ENCODE measurements at places on chromosomes 7 and 10.

- DNase-seq: no peak
These were observed 81.2 kb downstream of the FZD1 start for GRCh38 chr7:91345449-91345848.

DNA sequence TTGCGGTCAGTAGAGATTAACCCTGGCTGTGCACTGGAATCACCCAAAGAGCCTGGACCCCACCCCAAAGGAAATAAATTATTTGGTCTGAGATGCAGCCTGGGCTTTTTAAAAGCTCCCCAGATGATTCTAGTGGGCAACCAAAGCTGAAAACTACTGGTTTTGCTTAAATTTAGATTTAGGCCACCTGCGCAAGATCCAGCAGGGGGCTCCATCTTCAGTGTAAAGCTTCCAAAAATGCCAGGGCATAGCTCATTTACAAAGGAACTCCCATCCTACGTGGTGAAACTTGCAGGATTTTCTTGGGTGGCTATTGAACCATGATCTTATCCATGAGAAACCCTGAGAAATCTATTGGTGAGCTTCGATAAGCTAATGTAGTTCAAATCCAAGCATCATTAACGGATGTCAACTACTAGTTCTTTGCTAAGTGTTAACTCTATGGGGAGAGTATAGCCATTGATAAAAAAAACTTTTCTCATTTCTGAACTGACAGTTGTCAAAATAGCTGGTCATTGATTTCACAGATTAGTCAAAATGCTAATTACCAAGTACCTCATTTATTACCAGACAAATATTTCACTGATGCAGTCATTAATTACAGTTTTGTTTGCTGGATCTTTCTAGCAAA is 315.3 kb downstream of the LHFPL3 start:
- peak; percentile 44 for DNase-seq

GRCh38 chr10:124142960-124143359 is 49.6 kb upstream of the CHST15 start:
- DNase-seq: no peak

DNA sequence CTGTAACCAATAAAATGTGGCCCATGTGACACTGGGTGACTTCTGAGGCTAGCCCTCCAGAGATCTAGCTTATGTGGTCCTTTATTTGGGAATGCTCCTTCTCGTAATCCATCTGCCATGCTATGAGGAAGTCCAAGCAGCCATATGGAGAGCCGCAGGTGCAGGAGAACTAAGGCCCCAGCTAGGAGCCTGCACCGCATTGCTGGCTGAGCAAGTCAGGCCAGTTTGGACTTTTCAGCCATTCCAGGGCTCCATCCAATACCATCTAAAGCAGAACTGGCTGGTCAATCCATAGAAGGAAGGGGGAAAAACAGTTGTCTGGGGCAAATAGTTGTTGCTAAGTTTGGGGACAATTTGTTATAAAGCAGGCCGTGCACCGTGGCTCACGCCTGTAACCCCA is 32.6 kb downstream of the KLRG2 start:
- DNase-seq: no peak

GRCh38 chr10:73650537-73651331 is 5.1 kb downstream of the SYNPO2L start:
- no peak for DNase-seq

DNA sequence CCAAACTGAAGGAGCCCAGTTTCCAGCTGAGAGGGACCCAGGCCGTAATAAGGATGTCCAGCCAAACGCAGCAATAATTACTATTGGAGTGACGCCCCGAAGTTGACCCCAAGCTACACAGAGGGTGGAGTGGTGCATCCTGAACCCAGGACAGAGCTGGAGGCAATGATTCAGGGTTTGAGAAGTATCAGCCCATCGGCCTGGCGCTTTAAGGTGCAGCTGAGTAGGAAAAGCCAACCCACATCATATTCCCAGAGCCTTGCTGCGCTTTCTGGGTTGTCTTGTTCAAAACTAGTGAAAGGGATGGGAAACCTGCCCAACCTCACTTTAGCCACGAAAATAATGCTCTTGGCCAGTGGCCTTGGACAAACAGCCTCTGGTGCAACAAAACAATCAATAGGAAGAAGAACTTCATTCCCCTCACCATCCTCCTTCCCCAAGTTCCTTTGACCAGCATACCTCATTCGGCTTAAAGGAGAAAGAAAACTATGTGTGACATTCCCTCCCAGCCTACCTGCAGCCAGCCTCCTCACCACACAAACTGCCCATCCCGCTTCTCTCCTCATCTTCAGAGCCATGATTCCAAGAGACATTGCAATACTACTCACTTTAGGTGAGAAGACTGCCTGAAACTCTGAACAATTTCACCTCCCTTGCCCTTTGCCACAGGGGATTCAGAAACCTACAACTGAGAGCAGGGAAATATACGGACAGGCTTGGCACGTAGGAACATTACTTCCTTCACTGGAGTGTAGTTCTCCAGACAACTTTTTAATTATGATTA is 217.2 kb upstream of the MKLN1 start:
- no peak for DNase-seq

DNA sequence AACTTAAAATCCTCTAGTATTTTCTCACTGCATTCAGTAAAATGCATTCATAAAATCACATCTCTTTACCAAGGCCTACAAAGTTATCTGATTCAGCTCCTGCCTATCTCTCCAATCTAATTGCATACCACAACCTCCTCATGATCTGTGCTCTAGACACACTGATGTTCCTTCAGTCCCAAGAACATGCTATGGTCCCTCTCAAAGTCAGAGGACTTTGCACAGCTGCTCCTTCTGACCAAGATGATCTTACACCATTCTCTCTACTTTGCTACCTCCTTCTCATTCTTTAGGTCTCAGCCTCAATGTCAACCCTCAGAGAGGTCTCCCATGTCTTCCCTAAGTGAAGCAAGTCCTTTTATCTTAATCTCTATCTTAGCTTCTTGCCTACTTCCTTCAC is 45.5 kb downstream of the CAV1 start:
- DNase-seq: no peak

DNA sequence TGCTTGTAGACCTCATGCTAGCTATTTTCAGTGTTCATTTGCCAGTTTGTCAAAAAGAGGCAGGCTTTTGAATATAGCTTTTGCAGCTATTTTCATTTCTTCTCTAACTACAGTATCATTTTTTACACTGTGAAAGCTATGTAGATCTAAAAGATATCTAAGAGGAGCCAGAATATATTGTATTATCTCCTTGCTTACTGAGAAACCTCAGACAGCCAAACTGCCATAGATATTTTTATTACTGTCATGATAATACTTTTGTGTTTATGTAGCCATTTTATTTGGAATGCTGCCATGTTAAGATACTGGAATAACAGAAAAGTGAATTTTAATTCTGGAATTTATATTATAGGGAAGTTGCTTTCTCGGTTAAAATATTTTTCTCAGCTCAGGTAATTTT is 37.2 kb downstream of the ANKIB1 start:
- DNase-seq: no peak

DNA sequence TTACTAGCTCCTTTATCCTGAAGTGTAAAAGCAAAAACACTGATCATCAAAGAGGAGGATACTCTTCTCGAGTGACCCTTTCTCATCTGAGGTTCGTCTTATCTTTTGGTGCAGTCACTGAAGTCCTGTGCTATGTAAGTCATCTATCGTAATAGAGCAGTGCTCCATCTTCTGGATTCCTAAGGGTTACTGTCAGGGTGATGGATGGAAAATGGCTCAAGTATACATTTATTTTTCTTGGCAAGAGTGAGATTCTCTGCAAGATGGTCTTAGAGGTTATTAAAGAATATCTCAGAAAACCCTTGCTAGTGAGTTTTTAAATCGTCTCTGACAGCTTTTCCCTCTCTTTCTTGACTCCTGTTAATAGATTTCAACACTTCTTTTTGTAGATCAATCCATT is 12.4 kb downstream of the PRKG1 start:
- no peak for DNase-seq

- DNase-seq: no peak
These were observed 41.0 kb downstream of the NKX2-3 start for GRCh38 chr10:99573790-99574189.

- DNase-seq: no peak
These were observed 1.3 kb downstream of the UBE2H start for GRCh38 chr7:129951226-129952085.

DNA sequence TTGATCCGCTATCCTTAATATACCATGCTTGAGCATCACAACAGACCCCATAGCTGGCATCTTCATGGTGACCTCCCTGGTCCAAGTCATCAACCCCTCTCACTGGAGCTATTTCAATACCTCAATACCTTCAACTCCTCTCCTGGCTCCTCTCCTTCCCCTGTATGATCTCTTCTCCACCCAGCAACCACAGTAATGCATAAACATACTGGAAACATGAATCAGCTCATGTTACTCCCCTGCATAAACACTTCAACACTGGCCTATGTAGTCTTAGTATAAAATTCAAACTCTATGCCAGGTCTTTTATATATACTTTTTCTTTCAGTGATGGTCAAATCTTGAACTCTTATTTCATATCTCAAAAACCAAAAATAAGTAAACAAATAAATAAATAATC is 31.8 kb upstream of the TMEM273 start:
- no peak for DNase-seq

GRCh38 chr7:29723599-29723998 is 82.7 kb upstream of the WIPF3 start:
- no peak for DNase-seq

GRCh38 chr7:138154661-138155060 is 78.4 kb downstream of the AKR1D1 start:
- no peak for DNase-seq

DNA sequence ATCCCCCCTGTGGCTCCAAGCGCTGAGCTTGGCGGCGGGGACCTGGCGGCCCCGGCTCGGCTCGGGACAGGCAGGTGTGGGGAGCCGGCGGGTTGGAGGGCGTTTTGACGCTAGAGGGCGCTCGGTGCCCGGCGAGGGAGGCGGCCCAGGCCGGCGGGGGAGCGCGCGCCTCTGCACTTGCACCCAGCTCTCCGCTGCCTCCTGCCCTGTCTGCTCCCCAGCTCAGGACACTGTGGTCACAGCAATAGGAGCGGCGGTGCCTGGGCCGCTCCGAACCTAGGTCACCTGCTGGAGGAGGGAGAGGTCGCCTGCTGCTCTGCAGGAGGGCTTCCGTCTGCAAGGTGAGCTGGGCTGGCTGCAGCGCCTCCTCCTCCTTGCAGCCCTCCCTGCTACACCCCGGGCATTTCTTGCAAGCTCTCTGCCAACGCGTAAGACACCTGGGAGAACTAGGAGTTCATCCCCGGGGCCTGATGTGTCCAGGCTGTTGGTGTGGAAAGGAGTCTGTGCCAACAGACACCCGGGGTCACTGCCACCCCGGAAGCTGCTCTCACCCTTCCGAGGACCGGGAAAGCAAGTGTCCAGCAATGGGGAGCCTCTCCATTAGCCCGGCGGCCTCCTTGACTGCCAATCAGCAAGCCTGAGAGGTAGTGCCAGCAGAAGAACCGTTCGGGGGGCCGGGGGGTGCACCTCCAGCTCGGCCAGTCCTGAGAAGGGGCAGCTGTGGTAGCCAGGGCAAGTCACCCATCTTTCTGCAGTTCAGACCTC is 620.4 kb downstream of the GALNT17 start:
- DNase-seq: peak; percentile 78

DNA sequence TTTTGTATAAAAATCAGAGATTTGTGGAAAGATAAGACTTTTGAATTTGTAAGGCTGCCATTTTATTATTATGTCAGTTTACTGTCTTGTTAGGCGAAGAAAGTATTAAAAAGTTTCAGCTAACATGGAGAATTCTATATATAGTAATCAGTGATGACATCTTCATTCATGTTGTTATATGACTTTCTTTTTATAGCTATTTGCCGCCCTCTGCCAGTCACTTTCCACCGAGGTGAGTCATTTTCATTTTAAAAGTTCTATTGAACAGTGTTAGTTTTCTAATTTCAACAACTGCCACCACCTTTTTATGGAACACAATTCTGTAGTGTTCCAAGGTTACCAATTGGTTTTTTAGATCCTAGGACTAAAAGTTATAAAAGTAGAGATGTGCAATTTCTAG is 11.8 kb downstream of the CUTC start:
- DNase-seq: no peak

DNA sequence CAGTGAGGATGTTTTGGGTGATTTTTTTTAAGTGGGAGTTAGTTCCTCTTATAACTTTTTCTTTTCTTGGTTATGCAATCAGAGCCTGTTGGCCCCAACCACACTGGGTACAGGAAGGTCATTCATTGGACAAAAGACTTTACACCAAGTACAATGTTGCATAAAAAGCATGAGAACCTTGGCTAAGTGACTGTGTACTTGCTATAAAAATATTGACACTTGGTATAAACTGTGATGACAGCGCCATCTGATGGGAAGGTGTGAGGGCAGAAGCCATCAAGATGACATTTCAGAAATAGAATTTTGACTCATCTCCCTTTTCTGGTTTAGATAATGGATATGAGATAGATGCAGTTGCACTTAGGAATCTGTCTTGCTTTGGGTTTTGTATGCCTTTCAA is 126.4 kb upstream of the CCDC6 start:
- DNase-seq: peak; percentile 32

DNA sequence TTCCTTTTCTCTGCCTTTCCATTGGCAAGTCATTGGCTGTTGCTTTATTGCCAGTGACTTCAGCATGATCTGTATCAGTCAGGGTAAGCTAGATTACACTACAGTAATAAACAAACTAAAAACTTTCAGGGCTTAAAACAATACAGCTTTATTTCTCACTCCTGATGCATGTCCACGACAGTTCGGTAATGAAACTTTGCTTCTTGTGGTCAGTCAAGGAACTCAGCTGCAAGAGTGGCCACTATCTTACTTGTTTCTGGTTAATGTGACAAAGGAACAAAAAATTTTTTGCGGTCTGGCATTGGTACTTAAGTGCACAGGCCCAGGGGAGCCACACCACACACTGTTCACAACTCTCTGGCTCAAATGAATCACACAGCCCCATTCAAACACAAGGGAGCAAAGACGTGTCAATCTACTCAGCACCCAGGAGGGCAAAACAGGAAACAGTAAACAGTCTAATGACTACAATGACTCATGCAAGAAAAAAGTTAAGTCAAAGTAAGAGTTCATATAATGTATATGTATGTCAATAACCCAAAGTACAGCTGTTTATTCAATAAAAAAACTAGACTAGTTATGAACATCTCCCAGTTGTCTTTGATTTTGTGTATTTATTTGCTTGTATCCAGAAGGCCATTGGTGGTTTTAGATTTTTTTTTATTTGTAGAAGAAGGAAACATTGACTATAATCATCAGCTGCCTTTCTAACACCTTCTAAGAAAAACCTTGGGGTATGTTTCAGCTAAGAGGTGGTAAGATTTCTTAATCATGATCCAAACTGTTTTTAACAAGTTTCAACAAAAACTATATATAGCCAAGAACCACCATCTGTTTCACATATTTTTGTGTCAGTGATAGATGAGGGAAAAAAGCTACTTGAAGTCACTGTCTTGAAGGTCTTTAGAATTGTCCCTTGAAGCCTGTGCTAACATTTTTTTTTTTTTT is 134.4 kb upstream of the FAM3C start:
- no peak for DNase-seq

DNA sequence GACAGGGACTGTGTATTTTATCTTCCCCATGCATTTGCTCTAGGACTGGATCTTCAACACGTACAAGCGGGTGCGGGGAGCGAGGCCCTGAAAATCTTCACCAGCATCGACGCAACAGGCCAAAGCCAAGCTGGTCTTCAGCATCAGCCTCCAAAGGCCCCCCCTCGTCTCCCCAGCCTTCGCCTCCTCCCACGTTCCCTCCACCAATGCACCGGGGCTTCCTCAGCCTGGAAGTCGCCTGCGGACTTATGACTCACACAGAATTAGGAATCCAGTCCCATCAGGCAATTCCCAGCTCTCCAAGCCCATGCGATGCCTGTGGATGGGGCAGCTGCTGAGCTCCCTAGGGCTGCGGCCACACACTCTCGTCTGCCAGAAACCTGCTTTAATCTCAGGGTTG is 36.3 kb upstream of the RNF32 start:
- DNase-seq: no peak

- DNase-seq: no peak
These were observed 118.2 kb downstream of the SNX10 start for GRCh38 chr7:26409661-26410547.
